ENCODE measurements at places on chromosomes 7 and 10.
A peak's percentile ranks its signal among the peaks of the same experiment; 100 is the strongest.

- peak; percentile 32 for DNase-seq
These were observed 494 bp downstream of the PALS2 start for GRCh38 chr7:24573554-24574338.

GRCh38 chr7:38122501-38122900 is 55.5 kb upstream of the STARD3NL start:
- no peak for DNase-seq

GRCh38 chr7:79386688-79387422 is 66.6 kb downstream of the MAGI2 start:
- DNase-seq = no peak

DNA sequence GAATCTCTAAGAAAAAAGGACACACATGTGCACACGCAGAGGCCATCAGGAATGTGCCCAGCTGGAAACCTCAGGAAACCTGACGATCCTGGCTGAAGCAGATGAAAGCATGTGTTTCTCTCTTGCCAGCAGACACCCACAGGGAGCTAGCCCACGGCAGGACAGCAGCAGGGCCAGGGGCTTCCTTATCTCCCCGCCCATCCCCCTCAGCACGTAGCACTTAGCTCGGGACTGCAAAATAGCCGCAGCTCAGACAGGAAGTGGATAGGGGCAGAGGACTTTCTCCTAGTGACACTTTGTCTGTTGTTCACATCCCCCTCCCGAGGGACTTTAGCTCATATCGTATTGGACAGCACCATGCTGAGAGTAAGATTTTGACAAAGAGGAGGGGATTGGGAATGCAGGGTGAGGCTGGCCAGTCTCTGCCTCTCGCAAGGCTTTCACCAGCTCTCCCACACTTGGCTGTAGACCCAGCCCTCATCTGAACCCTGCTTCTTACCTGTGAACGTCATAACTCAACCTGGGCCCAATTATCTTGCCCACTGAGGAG is 63.8 kb downstream of the MKI67 start:
- DNase-seq = no peak

DNA sequence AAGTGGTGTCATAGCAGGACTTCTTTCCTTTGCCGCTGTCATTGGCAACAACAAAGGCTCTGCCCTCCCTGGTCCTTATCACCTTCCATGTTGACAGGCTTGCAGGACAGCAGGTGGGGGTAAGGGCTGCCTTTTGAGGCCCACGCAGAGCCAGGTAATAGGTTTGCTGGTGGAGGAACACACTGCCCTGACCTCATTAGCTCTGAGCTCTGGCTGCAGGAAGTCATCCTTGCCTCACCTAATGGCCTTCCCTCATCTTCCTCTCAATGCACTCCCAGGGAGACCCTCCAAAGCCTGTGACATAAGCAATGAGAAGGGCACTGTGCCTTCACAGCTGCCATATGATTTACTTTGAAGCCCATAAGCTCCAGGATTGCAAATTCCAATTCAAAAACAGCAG is 1205.2 kb upstream of the AUTS2 start:
- no peak for DNase-seq

GRCh38 chr10:74882427-74882826 is 56.0 kb downstream of the KAT6B start:
- no peak for DNase-seq

DNA sequence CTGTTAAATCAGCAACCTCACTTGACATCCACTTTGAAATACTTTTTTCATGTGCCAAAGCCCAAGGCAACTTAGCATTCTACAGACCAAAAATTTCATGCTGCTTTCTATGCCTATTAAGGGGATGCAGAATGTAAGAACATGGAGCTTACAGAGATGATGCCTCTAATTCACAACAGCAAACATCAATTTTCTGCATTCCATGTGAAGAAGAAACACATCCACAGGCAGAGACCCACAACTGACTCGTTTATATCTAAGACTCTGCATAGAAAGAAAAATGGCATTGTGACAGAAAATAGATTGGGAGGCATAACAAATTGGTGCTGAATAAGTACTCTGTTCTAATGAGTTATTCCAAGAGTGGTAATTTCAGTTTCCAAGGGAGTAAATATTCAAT is 107.6 kb downstream of the SGMS1 start:
- no peak for DNase-seq
